ENCODE measurements at places on chromosomes 6 and 20.

DNA sequence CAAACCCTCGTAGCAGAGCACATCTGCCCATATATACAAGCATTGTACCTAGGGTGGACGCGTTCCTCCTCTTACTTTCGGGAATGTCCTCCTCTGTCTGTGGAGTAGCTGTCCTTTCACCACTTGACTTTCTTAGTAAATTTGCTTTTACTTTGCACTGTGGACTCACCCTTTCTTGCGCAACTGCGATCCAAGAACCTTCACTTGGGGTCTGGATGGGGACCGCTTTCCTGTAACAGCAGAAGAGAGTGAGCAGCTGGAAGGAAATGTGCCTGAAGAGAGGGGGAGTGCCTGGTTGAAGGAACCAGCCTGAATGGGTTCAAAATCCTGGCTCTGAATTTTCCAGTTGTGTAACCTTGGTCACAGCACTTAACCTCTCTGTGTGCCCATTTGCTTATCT lies 40.1 kb upstream of the PMEPA1 start:
- no peak for DNase-seq

DNA sequence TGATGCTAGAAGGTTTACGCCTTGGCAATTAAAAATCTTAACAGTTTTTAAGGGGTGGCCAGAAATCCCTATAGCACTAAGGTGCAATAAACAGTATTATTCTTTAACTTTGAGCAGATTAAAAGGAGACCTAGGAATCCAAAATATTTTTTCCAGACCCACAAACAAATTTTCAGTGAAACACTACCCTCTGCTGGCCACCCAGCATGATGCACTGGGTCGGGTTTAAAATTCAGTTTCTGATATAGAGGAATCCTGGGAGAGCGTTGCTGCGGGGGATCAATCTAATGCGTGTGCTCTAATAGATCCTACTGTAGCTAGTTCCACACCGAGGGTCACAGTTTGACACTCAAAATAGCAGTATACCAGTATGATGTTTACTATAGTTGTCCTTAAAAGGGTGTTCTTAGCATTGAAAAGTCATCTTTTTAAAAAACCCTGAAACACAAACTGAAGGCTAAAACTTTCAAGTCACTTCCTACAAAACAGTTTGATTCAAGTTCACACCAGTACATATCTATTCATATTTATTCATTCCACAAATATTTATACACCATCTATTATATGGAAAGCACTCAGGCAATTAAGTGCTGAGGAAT lies 10.2 kb downstream of the UBE3D start:
- peak; percentile 61 for DNase-seq

DNA sequence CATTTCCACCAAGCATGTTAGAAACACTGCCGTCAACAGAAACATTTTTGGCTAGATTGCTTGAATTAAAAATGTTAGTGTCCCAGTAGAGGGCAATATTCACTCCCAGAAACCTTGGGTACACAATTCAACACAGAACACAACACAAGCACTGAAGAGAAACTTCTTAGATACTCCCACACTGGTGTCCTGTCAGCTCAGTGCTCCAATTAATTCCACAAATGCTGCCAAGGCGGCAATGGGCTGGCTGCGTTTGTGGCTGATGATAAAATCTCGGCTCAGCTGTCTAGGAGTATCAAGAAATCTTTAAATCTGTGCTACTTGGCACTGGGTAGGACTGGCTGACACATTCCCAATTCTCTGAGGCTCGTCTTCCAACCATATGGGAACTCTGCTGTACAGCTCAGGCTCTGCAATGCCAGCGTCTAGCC lies 39.3 kb downstream of the BEND3 start:
- no peak for DNase-seq

GRCh38 chr20:61644378-61645076 lies 392.5 kb downstream of the CDH4 start:
- no peak for DNase-seq

DNA sequence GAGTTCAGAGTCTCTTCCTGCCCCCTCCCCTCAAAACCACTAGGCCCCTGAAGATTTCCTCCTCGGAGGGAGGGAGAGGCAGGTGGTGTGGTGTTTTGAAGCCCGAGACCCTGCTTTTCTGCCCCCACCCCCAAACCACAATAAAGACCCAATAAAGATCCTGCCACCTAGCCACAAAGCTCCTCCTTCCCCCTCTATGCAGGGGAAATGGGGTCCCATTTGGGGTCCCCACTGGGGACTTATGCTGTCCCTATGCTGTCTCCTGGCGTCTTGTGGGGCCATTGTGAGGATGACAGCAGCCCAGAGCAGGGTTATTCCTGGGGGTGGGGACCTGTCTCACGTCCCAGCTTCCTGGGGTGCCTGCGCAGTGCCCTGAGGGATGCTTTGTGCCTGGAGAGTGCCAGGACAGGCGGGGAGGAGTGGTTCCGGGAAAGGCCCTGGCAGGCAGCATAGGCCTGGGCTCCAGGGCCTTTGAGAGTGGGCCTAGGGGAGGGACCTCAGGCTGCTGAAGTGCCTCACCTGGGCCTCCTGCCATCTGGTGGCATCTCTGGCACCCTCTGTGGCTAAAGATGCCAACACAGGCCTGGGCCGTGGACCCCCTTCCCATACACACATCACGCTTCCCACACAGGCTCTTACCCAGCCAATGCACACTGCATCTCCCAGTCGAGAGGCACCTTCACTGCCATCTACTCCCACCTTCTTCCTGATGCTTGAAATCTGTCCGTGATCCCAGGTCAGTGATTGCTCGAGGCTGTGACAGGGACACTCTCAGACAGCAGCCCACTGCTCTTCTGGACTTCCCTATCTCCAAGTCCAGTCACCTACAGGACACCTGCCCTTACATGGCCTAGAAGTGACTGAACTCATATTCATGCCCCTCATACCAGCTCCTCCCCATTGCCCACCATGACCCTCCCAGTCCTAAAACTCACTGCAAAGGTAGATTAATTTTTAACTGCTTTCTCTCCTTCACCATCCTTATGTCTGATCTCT lies 7.9 kb upstream of the ARMC12 start:
- no peak for DNase-seq

GRCh38 chr20:1322511-1323245 lies 6.3 kb downstream of the SDCBP2 start:
- peak; percentile 42 for DNase-seq

DNA sequence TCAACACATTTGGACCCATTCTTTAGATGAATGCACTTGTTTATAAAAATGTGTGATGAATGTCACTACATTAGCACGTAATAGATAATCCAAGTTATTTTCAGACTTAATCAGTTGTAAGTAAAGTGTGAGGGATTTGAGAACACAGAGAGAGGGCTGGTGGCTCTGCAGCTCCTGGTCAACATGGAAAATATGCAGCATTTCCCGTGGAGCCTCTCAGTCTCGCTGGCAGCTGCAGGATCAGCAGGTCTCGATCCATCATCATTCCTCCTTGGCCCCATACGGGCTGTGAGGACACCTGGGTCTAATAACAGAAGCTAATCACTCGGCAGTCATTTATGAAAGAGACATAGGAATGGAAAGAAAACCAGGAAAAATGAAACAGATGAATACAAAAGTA lies 390.2 kb downstream of the PRKN start:
- no peak for DNase-seq

DNA sequence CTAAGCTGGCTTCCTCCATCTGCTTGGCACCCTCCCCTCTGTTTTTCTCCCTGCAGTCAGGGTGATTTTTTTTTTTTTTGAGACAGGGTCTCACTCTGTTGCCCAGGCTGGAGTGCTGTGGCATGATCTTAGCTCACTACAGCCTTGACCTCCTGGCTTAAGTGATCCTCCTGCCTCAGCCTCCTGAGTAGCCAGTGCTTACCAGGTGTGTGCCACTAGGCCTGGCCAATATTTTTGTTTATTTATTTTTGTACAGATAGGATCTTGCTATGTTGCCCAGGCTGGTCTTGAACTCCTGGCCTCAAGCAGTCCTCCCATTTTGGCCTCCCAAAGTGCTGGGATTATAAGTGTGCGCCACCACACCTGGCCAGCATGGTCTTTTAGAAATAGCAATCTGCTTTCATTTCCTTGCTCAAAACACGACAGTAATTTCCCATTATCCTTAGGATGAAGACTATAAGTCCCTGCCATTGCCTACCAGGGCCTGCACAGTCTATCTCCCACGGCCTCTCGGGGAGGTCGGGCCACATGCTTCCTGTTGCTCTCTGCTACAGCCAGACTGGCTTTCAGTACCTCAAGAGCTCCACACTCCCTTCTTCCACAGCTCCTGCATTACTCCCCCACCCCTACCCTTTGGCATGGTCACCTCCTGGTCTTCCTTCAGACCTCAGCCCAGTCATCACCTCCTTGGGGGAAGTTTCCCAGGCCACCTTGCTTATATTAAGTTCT lies 11.1 kb upstream of the CD164 start:
- no peak for DNase-seq

GRCh38 chr20:15627501-15627903 lies 945.7 kb downstream of the KIF16B start:
- DNase-seq: no peak

- no peak for DNase-seq
Measured at GRCh38 chr20:51341581-51341980, 200.9 kb downstream of the NFATC2 start.

DNA sequence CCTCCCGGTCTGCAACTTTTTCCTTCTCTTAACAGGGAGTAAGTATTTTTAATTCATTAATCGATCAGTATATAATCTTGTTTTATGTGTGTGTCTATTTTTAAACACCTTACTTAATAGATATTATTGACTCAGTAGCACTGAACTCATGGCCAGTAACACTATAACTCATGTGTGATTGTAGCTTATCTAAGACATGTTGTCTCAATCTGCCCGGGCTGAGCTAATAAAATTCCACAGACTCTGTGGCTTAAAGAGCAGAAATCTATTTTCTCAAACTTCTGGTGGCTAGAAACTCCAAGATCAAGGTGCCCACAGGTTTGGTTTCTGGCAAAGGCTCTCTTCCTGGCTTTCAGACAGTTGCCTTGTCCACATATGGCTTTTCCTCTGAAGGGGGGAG lies 68.8 kb upstream of the TNFAIP3 start:
- DNase-seq: no peak

GRCh38 chr20:49790077-49790798 lies 22.4 kb upstream of the SLC9A8 start:
- no peak for DNase-seq

DNA sequence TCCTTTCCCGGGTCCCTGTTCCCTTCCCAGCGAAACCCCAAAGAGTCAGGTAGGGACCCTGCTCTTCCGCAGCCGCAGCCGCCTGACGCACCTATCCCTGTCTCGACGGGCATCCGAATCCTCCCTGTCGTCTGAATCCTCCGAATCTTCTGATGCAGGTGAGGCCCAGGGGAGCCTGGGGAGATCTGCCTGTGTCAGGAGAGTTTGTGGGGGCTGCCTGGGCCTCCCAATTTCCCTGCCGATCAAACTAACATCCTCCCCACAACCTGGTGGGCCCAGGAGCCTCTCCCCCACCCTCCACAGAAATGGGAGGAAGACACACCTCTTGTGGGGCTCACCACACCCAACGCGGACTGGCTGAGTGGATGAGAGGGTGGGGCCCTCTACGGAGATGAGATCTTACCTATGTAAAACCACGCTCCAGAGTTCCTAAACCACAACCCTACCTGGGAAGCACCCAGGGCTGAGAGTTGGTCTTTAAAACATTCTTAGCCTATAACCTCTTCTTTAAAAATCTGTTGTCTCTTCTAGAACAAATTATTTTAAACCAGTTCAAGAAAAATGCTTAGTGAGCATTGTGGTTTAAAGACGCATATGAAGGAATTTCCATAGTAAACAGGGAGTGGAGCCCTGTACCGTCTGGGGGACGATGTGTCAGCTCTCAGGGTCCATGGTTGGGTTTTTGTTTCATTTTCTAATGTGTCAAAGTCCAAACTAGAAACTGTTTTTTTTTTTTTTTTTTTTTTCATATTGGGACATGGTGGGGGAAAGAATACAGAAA lies 1.7 kb downstream of the CDC25B start:
- no peak for DNase-seq

GRCh38 chr6:11772109-11772825 lies 6.3 kb downstream of the ADTRP start:
- no peak for DNase-seq

DNA sequence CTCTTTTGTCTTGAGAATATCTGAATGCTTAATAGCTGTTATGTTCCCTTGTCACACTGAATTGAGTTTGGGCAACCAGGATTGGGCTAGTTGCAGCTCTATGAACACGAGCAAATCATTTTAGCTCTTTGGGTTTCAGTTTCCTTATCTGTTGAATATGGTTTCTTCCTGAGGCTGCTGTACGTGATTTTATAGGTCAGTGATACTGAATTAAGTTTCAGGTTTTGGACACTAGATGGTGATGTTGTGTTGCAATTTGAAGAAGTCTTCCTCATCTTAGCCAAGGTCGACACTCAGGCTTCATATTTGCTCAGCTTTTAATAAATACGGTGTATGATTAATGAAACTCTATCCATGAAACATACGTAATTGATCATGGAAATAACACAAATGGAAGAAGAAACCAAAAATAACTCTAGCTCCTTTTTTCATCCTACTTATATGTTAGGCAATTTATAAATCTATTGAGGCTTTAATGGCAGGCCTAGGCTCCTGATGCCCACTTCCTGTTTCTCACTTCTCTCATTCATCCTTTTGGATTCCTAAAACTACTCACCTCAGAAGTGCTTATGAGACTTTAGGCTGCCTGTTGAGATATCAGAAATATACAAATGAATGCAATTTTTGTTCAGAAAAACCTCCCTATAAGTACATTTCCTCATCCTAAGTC lies 354.1 kb upstream of the MAP3K7 start:
- DNase-seq: no peak

GRCh38 chr6:147486683-147487082 lies 21.8 kb upstream of the SAMD5 start:
- DNase-seq: no peak

- DNase-seq: no peak
Measured at GRCh38 chr20:575230-575629, 31.6 kb upstream of the CSNK2A1 start.

GRCh38 chr6:111683749-111684267 lies 78.1 kb upstream of the TRAF3IP2 start:
- no peak for DNase-seq

GRCh38 chr6:52352239-52353018 lies 9.5 kb upstream of the PAQR8 start:
- DNase-seq: no peak

DNA sequence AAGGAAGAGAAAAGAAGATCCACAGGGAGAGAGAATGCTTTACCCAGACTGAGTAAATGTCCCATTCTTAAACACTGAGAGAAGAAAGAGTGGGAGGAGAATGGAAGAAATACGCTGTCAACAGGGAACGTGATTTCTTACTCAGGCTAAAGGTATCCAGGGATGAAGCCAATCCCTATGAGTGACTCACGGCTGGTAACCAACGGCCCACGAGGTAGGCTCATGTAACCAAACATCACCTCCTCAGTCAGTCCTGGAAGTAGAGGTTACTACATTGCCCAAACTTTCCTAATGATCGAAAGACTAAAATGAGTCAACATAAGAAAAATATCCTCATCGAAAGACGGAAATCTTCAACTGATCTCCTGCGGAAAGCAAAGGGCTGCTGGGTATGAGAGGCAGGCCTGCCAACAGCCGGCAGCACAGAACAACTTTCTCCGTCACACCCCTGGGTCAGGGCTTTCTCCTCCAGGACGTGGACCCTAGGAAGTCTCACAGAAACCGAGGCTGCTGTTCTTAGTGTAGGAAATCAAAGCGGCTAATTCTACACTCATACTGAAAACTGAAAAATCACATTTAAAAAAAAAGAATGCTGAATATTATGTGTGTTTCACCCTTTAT lies 292.6 kb downstream of the GMDS start:
- no peak for DNase-seq
